EL (cell line): ENCODE measurements at places on chromosomes 6 and 20.

- DNase-seq = no peak
Measured at GRCh38 chr6:5811997-5812396, 194.7 kb downstream of the NRN1 start.

DNA sequence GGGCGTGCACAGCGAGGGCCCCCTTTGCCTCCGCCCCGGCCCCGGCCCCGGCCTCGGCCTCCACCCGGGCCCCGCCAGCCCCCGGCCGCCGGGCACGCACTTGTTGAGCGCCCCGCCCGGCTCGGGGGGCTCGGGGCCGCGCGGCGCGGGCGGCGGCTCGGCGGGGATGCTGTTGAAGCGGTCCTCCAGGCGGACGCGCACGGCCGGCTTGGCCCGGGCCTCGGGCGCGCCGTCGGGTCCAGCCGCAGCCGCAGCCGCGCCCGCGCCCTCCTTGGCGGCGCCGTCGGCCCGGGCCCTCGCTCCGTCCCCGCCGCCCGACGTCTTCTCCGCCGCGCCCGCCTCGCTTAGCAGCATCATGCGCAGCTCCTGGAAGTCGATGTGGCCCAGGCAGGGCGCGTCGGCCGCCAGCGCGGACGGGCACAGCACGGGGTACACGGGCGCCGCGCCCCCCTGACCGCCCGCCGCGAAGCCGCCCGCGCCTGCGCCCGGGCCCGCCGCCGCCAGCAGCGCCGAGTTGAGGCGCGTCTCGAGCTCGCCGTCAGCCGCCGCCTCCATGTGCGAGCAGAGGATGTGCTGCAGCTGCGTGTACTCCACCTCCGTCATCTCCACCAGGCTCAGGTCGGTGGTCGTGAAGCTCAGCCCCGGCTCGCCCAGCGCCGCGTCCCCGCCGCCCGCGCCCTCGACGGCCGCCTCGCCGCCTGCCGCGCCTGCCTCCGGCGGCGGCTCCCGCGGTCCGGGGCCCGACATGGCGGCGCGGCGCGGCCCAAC lies 514 bp downstream of the TCFL5 start:
- peak; percentile 28 for DNase-seq

- no peak for DNase-seq
Measured at GRCh38 chr20:62305149-62305764, 2.5 kb downstream of the ADRM1 start.

DNA sequence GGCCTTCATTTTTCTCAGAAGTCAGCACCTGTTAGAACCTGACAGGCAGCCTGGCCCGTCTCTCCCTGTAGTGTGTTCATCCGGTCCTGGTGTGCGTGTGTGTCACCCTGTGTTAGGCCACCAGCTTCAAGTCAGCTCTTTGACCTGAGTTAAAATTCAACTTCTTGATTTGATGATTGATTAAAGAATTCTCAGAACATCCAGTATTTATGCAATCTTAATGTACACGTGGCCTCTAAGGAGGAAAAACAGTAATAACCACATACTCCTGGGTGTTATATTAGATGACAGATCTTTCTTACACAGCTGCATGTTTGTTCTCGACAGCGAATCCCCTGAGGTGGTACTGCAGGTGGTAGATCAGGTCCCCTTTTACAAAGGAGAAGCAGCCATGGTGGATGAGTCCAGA lies 19.1 kb upstream of the TMEM217 start:
- no peak for DNase-seq

DNA sequence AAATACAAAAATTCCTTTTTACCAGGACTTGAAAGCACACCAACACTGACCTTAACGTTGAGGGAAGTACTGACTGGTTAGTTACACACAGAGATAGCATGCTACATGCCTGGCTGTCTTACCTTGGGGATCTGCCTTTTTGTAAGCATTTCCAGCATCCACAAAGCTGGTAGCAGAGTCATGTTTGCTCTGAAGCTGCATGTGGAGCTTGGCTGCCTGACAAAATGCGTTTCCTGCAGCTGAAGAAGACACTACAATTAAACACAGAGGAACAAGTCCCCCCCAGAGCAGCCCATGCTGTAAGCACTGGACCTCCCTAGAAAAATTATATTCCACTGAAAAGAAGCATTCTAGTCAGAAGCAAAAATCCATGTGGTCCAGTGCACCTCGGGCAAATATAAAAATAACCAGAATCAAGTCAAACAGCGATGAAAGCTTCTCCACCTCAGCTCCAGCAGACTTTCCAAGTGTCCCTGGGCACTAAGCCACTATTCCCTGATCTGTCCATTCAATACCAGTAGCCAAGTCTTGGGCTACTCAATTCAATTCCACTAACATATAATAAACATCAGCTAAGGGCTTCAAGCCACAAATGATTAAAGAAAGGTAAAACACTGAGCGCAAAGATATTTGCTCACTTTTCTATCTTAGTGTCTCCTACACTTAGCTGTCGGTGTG lies 24.2 kb downstream of the NAPB start:
- no peak for DNase-seq

GRCh38 chr20:25341716-25342680 lies 48.6 kb downstream of the ABHD12 start:
- DNase-seq = peak; percentile 62

DNA sequence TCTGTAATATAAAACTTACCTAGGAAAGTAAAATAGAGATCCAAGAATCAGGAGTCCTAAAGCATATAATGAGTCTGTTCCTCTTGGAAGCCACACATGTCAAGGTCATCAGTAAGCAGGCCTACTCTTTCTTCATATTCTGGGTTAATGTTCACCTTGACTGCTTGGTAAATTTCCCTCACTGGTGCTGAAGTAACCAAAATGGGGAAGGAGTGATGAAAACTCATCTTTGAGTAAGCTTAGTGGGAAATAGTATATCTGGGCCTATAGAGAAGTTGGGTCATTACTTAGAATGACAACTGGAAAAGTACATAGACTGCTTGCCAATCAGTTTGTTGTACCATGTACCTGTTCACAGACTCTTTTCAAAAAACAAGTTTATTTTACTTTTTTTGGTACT lies 6.6 kb downstream of the TSPYL4 start:
- DNase-seq = no peak

DNA sequence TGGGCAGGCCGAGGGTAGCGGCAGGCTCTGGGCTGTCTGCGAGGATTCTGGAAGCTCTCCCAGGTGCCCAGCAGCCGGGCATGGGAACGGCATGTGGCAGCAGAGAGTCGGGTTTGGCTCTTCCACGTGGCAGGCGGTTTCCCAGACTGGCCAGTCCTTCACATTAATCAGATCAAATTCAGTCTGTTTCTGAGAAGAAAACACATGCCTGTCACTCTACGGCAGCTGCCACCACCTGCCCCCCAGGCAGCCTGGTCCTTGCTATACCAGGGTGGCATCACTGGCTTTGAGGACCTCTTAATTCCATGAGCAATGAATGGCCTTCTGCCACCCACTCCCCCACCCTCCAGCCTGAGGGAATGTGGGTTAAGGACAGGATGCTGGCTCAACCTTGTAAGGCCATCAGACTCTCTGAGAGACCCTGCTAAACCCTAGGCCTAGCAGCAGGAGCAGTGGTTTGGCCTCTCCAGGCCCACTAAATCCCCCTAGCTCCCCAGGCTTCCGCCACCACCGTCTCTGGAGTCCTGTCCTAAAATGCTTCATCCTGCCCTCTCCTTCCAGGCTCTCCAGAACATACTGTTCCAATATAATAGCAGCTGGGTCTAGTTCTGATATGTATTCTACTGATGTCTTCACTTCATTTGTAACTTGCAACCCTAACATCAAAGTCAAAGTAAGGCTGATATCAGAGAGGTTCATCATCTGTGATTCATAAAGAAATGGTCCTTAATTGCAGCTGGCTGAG lies 47.8 kb downstream of the PLCG1 start:
- no peak for DNase-seq

DNA sequence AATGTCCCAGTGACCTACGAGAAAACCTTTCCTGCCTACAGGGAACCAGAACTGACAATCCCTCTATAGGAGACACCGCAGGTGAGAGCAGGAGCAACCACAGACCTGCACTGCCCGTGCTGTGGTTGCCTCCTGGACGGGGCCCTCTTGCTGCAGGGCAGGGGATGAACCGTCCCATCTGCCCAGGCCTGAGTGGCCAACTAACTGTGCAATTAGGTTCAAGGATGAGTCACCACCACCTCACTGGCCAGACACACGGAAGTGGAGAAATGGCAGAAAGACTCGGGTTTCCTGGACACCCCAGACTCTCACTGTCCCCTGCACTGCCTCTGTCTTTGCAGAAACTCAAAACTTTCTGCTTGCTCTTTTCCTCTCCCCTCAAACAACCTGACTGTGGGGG lies 13.8 kb upstream of the HLA-G start:
- DNase-seq = peak; percentile 69

GRCh38 chr20:51419231-51419630 lies 123.3 kb downstream of the NFATC2 start:
- DNase-seq = no peak

- DNase-seq = no peak
Measured at GRCh38 chr20:42923348-42923918, 266.3 kb downstream of the PTPRT start.

GRCh38 chr6:148263010-148263409 lies 79.6 kb upstream of the SASH1 start:
- no peak for DNase-seq

GRCh38 chr6:13813621-13814175 lies 659 bp downstream of the MCUR1 start:
- DNase-seq = peak; percentile 81

GRCh38 chr6:16855460-16855859 lies 94.2 kb upstream of the ATXN1 start:
- no peak for DNase-seq

DNA sequence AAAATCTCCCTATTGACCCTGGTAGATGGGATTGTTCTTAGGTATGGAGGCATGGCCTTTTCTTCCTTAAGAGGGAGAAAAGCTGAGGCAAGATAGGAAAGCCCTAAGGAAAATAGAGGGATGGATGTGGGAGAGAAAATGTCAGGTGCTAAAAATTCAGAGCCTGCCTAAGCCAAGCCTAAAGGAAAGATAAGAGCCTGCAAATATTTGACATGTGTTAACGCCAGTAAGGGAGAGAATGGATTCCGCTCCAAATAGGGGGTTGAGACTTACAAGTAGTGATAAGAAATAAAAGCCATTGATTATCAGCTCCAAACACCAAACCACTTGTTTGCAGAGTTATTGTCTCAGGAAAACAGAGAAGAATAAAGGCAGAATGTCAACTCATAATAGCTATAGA lies 533.6 kb downstream of the PTPRT start:
- no peak for DNase-seq

- DNase-seq = peak; percentile 95
Measured at GRCh38 chr20:44702776-44703175, 12.4 kb upstream of the CCN5 start.
